ENCODE measurements at places on chromosomes 16 and 17.

GRCh38 chr17:70774339-70775117 lies 605.2 kb downstream of the KCNJ2 start:
- DNase-seq = no peak

DNA sequence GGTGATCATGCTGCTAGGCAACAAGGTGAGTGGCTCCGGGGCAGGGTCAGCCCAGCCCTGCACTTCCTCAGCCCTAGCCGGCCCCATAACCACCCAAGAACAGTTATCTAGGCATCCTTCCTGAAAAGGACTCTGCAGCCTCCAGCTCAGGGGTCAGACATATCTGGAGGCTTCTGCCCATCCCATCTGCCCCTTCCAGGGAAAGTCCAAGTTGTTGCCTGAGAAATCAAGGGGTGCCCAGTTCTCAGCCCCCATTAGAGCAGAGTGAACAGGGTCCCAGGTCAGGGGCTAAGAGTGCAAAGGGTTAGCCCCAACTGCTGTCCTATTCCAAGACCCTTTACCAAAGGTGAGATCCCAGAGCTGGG lies 4.1 kb upstream of the NHERF1 start:
- DNase-seq = no peak

- DNase-seq = no peak
Measured at GRCh38 chr17:611202-611601, 103.4 kb downstream of the VPS53 start.

DNA sequence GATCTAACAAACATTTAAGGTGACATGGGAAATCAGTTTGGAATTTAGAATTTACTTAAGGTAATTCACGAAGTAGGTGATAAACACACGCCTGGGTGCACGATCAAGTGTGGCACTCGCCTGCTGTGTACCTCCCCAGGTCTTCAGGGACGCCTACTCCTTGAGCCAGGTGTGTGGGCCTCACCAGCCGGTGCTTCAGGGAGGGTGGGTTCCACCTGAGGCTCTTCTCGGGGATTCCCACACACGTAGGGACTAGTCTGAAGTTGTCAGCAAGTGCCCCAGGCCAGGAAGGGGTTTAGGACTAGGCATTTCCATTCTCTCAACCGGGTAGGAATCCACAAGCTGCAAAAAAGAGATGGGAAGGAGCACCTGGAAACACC lies 9.8 kb upstream of the NAT9 start:
- DNase-seq = no peak

- DNase-seq = no peak
Measured at GRCh38 chr17:61617330-61617729, 26.3 kb upstream of the NACA2 start.

DNA sequence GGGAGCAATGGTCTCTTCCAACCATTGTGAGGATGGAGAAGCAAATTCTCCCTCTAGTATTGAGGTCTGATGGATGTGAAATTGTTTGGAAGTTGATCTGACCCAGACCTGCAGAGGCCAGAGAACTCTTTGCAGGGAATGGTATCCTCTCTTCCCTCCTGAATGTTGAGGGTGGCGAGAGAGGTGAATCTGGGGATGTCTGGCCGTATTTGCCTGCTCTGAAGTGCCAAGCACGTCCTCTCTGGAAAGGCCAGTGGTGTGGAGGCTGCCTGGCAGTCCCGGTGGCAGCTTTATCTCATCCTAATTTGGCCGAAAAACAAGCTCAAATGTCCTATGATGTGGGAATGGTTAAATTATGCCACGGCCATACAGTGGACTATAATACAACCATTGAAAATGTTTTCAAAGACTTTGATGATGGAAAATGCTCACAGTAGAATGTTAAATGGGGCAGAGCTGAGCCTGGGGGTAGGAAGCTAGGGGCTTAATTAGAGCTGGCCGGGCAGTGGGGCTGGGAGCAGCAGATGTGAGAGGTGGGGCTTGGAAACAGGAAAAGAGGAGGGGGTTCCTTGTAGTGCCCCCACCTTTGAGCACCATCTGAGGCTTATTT lies 30.8 kb downstream of the WSCD1 start:
- DNase-seq = no peak

DNA sequence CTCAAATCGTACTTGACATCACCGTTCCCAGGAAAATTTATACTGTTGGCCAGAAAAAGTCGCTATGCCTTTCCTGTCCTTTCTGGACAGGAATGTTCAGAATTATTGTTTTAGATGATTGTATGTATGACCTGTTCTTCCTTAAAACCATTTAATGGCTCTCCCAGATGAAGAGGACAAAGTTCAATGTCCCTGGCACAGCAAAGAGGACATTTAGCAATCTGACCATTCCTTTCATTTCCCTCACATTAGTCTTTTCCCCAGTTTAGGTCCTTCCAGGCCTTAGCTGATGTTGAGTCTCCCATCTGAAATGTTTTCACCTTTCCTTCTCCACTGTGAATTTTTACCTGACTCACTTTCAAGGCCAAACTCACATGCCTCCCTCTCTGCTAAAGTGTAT lies 938.9 kb downstream of the CDH11 start:
- DNase-seq = no peak

GRCh38 chr16:46632778-46633733 lies 11.9 kb upstream of the SHCBP1 start:
- no peak for DNase-seq

- DNase-seq = no peak
Measured at GRCh38 chr16:74605746-74606520, 981 bp downstream of the GLG1 start.

GRCh38 chr16:680967-681745 lies 946 bp downstream of the STUB1 start:
- peak; percentile 43 for DNase-seq

DNA sequence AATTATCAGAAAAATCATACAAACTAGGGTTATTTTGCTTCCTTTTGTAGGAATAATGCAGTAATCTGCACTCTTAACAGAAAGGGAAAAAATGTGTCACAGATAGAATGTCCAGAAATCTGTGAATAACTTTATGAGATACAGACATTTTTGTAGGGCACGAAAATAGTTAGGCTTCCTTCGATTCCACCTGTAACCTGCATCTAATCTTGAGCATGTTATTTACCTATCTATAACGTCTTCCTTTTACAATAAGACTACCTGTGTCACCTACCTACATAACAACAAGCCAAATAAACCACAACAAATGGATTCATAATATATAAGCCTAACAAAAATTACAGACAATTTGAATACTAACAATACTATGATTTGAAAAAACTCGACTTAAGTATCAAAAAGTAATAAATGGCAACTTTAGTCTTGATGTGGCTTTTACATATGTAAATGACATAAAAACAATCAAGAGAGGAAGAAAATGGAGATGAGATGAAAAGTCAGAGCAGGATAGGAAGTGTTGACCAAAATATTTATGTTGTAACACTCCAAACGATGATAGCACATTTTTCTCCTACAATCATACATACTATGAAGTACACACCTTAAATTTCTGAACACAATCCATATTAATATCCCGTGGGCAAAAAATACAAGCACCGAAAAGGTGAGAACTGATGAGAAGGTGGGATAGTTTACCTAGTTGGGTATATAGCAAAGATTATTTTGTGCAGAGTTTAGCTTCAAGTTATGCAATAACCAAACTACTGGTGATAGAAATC lies 2.5 kb downstream of the STAT5B start:
- DNase-seq = peak; percentile 81

DNA sequence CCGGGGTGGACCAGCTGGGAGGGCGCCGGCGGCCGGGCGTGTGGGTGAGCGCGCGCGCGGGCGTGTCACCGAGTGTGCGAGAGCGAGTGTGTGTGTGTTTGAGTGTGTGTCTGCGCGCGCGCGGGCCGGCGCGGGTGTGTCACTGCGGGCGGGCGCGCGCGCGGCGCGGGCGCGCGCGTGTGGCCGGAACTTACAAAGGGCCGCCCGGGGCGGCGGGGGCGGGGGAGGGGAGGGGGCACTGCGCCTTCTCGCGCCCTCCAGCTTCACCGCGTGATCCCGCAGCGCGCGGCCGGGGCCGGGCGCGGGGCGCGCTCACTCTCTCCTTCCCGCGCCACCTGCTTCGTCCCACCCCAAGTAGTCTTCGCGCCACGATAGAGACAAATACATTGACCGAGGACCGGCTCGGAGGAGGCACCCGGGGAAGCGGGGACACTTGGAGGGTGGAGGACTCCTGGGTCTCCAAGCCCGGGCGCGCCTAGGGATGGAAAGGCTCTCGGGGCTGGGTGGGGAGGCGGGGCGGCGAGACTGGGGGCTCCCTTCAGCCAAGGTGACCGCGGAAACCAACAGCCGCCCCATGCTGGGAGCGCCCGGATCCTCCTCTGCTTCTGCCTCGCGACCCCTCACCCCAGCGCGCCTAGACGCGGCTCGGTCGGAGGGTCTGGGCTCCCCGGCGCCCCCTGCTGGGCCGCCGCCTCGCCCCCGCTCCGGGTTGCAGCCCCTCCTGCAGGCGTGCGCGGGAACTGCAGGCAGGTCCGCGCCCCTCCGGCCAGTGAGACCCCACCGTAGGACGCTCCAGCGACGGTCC lies at the start of gene SRCIN1:
Gene SRCIN1, minus strand, starts transcription at position 112 of the 805 bp plus-strand sequence. CDS start 247 bp downstream, outside the sequence.
- DNase-seq = peak; percentile 23

- no peak for DNase-seq
Measured at GRCh38 chr16:86865851-86866662, 287.7 kb downstream of the FOXL1 start.

- no peak for DNase-seq
Measured at GRCh38 chr16:13377143-13377542, 475.7 kb downstream of the SHISA9 start.

- DNase-seq = peak; percentile 100
Measured at GRCh38 chr17:29293890-29294579, at the start of gene NUFIP2. NUFIP2 (minus strand) TSS chr17:29294148; CDS start chr17:29294059, 89 bp downstream.

DNA sequence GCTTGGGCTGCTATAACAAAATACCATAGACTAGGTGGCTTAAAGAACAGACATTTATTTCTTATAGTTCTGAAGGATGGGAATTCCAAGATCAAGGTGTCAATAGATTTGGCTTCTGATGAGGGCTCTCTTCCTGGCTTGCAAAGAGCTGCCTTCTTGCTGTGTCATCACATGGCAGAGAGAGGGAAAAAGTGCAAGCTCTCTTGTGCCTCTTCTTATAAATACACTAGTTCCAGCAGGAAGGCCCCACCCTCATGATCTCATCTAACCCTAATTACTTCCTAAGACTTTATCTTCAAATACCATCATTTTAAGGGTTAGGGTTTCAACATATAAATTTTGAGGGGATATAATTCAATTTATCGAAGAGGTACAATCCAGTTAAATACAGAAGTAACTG lies 30.6 kb downstream of the ABCA9 start:
- no peak for DNase-seq

GRCh38 chr17:2683912-2684311 lies 27.7 kb downstream of the CLUH start:
- no peak for DNase-seq

- DNase-seq = no peak
Measured at GRCh38 chr17:8614988-8615387, 15.5 kb downstream of the MYH10 start.

- no peak for DNase-seq
Measured at GRCh38 chr16:80330803-80331202, 210.0 kb upstream of the DYNLRB2 start.

GRCh38 chr17:68035131-68035522 lies 408 bp upstream of the KPNA2 start:
- DNase-seq = no peak

- no peak for DNase-seq
Measured at GRCh38 chr17:223723-224471, 42.4 kb upstream of the DOC2B start.

- no peak for DNase-seq
Measured at GRCh38 chr17:7897773-7898172, 9.2 kb downstream of the CHD3 start.

- peak; percentile 67 for DNase-seq
Measured at GRCh38 chr17:2025220-2025621, at the start of gene RTN4RL1. RTN4RL1 (minus strand) TSS chr17:2025334; CDS start chr17:2024865, 469 bp downstream.

DNA sequence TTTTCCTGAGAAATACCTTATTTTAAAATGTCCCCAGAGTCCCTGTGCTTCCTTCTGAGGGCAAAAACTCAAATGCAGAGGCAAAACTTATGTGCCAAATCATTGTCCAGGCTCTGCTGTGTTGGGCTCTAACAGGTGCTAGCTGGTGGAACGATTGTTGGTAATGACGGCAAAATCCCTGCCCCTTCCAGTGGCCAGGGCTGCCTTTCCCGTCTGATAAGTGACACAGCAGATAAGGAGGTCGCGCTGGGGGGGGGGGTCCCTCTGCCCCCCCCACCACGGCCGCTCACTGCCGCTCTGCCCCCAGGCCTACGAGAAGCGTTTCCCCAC lies 29.1 kb downstream of the SEC14L5 start:
- no peak for DNase-seq

- no peak for DNase-seq
Measured at GRCh38 chr16:67150047-67150832, 558 bp downstream of the B3GNT9 start.

DNA sequence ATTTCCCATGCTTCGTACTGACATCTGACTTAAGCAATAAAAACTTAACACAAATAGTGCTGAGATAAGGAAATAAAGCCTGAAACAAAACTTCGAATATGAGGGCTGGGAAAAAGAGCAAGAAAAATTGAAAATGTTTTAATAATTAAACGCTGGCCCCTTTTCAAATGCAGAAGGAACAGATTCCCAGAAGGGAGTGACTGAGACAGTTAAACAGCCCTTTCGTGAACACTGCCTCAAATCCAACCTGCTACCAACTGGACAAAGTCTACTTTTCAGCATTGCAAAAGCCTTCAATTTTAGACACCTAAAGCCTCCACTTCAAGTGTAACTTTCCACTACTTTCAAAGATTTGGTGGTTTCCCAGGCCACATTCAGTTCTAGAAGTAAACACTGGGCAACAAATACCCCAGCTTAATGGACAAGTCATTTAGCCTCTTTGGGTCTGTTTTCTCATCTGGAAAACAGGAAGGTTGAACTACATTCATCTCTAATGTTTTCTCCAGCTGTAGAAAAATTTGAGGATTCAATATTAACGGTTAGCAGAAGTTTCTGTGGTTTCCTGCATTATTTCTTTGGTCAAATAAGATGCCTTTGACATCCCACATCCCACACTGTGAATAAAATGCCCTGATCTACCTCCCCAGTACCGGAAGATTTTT lies 11.8 kb downstream of the RFFL start:
- DNase-seq = no peak

GRCh38 chr16:87424266-87424665 lies 32.1 kb downstream of the MAP1LC3B start:
- DNase-seq = no peak
